ENCODE measurements at places on chromosomes 7 and 10. TPM values are rescaled to one million over a fixed set of nuclear protein-coding genes. Genes with fewer than 3 reads are reported as not detected.

- no peak for DNase-seq
These were observed 52.5 kb upstream of the NFKB2 start for GRCh38 chr10:102342958-102343357.

OR2A7 gene
- total RNA-seq, result 0.55 TPM

DNA sequence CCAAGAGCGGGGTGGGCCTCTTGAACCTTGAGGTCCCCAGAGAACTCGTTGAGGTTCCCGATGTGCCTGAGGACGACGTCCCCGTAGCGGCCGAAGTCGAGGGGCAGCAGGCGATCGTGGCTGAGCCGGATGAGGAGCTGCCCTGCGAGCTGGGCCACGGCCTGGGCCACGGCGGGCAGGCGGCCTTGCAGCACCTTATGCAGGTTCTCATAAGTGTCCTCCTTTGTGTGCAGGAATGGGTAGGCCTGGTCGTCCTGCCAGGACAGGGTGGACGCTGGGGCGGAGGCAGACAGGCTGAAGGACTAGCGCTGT, 14.2 kb downstream of the TFR2 start:
- no peak for DNase-seq

CC2D2B gene
- total RNA-seq, result 0.45 TPM

DNA sequence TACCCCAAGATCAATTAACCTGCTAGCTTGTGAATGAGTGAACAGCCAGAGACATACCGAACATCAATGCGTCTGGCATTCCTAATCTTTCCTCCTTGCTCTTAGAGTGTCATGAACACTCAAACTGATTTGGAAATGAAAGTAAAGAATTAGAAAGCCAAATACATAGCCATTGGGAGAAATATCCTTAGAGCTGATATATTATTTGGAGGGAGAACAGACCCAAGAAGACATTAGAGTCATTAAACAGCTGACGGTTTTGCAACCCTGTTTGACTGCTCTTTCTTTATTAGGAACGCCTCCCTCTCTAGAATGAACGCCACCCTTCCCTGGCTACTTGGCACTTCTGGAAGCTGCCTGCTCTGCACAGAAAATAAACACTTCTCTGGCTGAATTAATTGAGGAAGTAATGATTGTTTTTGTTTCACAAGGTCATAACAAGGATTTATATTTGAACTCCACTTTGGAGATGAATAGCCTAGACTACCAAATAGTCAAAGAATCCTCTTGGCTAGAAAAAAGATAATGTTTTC, 42.8 kb downstream of the CTTNBP2 start:
- DNase-seq, result no peak

GRCh38 chr7:134297489-134297888, 19.2 kb downstream of the SLC35B4 start:
- DNase-seq, result no peak

NME8 gene
- total RNA-seq, result not detected

GRCh38 chr7:16514271-16514670, 12.4 kb upstream of the LRRC72 start:
- DNase-seq, result no peak

DNA sequence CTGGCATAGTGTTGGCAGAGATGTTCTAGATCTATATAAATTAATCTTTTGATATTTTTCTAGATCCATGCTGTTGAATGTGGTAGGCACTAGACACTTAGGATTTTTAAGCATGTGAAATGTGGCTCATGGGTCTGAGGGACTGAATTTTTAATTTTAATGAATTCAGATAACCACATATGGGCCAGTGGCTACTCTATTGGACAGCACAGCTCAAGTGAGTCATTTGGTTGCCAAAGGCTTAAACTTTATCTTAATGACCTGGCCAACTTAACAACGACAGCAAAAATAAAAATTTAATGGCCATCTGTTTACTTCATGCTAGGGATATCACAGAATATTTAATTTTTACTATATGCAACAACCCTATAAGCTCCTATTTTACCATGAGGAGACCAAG, 61.4 kb downstream of the CDK14 start:
- no peak for DNase-seq

AKR1C1 gene
- 20.2 TPM for total RNA-seq

- DNase-seq, result no peak
These were observed 62.7 kb upstream of the STRIP2 start for GRCh38 chr7:129371487-129371886.

FKBP6 gene
- not detected for total RNA-seq

- DNase-seq, result peak; percentile 78
These were observed 2.1 kb downstream of the MXI1 start for GRCh38 chr10:110209454-110209925.

DNA sequence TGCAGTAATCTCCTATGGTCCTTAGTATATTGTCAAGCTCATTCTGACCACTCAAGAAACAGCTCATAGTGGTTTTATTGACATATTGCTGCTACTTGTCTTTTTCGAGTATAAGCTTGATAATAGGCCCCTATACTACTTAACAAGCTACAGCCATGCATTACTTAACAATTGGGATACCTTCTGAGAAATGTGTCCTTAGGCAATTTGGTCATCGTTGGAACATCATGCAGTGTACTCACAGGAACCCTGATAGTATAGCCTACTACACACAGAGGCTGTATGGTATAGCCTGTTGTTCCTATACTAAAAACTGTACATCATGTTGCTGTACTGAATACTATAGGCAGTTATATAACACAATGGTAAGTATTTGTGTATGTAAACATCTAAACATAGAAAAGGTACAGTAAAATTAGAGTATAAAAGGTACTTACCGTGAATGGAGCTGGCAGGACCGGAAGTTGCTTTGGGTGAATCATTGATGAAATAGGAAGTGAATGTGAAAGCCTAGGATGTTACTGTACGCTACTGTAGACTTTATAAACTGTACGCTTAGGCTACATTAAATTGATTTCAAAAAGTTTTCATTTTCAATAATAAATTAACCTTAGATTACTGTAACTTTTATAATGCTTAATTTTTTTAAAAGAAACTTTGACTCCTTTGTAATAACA, 160.9 kb downstream of the LRRC4 start:
- DNase-seq, result no peak

GRCh38 chr10:17178006-17178405, 23.5 kb downstream of the TRDMT1 start:
- no peak for DNase-seq

Data from left ventricle myocardium superior (tissue), 1 donor.